ENCODE measurements at places on chromosomes 5 and 9.
A peak's percentile ranks its signal among the peaks of the same experiment; 100 is the strongest.

DNA sequence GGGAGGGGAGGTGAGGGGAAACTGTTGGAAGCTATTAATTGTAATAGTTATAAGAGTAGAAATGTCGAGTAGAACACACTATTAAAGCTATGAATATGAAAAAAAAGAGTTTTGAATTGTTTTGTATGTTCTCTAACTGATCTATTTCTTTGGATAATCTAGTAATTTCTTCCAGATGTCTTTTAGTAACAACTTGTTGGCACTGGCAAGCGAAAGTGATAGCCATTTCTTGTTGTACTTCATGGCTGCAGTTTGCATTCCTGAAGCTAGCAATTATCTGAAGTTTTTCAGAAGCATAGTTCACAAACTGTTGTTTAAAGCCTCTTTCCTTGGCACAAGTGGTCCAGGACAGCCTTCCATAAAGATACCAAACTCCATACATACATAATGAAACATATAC is 49.4 kb upstream of the SPATA31C2 start:
- no peak for DNase-seq

DNA sequence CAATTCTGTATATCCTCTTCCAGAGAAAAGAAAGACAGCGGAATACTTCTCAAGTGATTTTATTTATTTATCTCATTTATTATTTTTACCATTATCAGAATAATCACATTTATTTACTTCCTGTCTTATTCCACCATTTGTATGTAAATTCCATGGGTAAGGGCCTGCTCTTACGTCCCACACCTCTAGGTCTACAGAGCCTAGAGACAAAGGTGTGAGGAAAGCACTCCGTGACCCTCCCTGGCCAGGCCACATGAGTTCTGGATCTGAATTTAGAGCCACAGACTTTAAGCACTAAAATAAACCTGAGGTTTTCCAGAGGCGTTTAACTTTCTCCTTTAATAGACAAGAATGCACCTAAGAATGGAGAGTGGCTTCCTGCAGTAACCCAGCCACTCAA is 85.3 kb upstream of the CTSV start:
- no peak for DNase-seq

GRCh38 chr9:83554278-83554677 is 16.1 kb upstream of the FRMD3 start:
- no peak for DNase-seq

- no peak for DNase-seq
Observed at GRCh38 chr5:108940506-108940905, 192.8 kb downstream of the FER start.

- DNase-seq, result no peak
Observed at GRCh38 chr5:40480392-40480791, 199.3 kb upstream of the PTGER4 start.

DNA sequence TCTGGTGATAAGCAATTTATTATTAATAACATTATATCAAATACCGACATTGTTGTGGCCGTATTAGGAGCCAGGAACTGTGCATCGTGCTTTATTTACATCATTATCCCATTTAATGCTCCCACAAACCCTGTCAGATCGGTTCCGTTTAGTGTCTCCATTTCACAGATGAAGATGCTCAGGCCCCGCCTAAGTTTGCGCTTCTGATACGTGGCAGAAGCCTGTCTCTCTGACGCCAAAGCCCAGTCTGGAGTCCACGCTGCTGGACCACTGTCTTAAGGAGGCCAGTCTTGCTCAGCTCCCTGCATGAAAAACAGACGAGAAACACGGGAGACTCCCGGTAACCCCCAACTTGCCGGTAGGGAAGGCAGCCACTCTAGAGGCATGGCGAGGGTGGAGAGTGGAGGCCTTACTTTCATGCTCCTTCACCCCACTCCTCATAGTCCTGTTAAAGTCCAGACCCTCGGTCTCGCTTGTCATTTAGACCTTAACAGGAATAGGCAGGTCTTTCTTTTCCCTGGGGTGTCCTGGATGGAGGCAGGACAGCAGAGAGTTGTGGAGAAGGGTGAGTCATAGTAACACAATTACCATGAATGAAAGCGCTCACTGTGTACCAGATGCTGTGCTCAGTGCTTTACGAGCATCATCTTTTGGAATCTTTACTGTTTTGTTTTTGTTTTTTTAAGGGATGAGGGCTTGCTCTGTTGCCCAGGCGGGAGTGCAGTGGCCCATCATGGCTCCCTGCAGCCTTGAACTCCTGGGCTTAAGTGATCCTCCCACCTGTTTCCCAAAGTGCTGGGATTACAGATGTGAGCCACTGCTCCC is 872 bp downstream of the TXNDC15 start:
- no peak for DNase-seq

GRCh38 chr5:110735556-110735955 is 3.3 kb upstream of the SLC25A46 start:
- no peak for DNase-seq

DNA sequence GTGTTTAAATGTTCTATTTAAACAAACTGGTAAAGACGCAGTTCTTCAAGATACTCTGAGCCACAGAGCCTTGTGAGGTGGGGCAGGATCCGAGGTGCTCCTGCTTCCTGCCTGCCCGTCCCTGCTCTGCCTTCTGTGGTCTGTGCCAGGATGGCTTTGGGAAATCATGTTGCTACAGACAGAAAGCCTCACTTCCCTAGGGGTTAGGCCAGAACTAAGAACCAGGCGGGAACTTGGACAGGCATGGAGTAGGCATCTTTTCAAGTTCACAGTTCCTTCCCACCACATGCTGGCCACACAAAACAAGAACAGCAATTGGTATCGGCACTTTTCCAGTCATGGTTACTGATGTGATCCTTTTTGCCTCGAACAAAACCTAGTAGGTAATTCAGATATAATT is 67.7 kb upstream of the SPOCK1 start:
- no peak for DNase-seq

GRCh38 chr9:83424831-83425230 is 113.4 kb downstream of the FRMD3 start:
- DNase-seq, result peak; percentile 39

GRCh38 chr9:37144762-37145161 is 24.4 kb downstream of the ZCCHC7 start:
- DNase-seq, result no peak

DNA sequence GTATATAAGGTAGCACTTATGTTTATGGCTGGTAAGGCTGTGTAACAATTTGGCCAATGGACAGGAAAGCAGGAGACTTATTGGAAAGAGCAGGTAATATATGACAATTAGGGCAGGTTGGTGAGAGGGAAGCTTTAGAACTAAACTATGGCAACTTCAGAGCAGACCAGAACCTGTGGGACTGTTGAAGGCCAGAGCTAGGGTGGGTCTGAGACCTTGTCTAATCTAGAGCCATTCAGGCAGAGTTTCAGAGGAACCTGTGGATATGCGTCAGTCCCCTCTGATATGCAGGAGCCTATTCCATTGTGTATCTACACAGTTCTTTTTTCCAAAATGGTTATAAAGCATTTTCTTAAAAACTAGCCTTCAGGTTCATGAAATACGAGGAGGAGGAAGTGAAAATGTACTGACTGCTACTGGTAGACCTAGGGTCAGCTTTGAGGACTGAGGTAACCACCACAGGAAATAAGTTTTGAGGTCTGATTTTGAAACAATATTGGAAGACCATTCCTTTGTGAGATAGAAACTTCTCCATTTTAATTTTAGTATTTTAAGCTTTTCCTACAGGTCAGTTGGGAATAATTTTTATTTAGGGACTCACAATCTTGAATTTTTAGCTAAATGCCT is 37.6 kb downstream of the ELL2 start:
- no peak for DNase-seq

- peak; percentile 74 for DNase-seq
Observed at GRCh38 chr5:73902327-73903051, 276.5 kb downstream of the ARHGEF28 start.

DNA sequence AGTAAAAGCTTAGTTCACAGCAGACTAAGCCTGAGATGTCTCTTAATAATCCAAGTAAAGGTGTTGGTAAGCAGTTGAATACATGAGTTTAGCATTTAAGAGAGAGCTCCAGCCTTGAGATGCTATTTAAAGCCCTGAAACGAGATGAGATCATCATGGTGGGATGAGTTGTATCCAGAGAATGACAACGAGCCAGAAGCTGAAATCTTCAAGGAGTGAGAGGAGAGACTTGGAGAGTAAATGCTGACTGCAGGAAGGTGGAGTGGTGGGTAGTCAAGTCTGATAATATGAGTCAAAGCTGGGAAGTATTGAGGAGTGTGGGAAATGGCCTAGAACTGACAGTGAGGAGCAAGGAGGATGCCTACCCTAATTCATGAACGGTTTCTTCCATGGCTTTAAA is 53.7 kb downstream of the PLAC8L1 start:
- no peak for DNase-seq

DNA sequence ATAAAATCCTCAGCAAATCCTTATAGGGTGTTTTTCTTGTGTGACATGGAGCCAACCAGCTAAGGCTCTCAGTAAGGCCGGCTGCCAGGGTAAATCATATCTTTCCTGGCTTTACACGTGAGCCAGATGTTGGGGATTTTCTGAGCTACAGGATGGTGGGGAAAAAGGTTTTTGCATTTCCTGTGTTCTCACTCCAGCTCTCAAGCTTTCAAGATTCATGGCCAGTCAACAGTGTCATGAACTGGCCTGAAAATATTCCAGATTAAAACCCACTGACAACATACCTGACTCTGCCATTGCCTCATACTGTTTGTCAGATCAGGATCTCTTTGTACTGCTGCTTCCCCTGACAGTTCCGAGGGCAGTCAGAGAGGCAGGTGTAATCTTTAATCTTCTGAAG is 306.9 kb downstream of the GLIS3 start:
- DNase-seq, result no peak

DNA sequence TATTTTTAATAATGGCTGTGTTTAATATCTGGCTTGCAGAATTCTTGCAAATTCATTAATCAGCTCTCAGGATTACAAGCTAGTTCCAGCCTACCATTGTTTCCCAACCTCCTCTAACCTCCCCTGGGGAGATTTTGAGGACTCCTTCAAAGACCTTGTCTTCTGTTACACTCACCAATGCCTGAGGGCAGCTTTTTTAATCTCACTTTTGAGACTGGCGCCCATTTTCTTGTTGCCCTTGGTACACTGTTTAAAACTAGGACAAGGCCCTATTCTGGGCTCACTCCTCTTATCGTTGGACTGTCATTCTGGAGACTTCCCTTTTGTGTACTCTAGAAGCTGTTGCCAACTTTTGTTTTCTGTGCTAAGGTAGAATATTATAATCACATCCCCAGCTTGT is 13.6 kb upstream of the EQTN start:
- no peak for DNase-seq

DNA sequence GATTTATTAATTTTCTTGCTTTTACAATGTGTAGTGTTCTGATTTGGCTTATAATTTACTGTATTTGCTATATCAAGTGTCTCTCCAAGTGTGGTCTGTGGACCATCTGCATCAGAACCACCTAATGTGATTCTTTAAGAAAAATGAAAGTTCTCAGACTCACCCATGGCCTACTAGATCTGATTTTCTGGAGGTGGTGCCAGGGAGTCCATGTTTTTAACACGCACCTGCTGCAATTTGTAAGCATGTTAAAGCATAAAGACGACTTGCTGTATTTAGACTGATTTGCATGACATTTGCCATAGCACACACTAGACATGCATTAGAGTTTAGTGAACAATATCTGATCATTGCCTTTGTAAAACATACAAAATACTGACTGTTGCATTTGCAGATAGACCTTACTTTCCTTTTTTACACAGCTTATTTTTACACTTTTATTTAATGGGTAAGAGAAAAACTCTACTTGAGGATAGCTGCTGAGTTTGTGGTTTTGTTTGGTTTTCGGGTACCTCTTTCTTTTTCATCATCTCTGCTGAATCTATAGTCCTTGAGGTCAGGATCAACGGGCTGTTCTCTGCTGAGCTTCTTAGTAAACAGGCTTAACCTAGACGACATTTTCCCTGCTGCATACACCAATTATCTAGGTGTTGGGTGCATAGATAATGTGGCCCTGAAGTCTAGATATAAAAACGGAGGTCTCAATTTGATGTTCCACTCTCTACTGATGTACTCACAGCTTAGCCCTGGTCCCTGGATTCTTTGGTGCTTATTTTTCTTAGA is 138.0 kb upstream of the ZNF366 start:
- DNase-seq, result no peak

DNA sequence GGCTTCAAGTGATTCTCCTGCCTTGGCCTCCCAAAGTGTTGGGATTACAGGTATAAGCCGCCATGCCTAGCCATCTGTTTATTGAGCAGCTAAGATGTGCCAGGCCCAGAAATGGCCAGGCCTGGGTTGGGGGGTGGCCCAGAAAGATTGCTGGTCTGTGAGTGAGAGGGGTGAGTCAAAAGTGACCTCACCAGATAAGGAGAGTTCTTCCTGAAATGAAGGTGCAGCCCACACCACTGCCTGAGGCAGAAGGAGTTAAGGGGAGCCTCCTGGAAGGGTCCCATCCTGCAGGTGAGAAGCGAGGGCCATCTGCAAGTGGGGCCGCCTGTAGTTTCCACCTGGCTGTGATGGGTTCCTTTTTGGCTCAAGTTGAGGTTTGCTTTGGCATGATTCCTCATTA is 96.9 kb upstream of the KLF4 start:
- DNase-seq, result no peak

DNA sequence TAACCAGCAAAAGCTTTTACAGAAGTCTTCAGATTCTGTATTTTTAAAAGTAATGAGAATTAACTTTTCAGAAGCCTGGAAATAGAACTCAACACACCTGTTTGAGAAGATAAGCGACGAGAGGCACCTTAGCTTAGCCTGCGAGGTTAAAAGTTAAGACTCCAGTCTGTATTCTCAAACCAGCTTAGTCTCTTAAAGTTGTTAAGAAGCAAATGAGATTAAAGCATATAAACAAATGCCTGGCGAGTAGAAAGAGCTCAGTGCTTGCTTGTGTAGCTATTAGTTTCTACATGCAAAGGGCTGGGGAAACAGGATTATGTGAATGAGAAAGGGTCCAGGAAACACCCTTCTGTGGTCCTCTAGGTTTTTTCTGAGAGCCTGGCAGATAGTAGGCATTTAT is 51.7 kb downstream of the MTAP start:
- DNase-seq, result no peak

DNA sequence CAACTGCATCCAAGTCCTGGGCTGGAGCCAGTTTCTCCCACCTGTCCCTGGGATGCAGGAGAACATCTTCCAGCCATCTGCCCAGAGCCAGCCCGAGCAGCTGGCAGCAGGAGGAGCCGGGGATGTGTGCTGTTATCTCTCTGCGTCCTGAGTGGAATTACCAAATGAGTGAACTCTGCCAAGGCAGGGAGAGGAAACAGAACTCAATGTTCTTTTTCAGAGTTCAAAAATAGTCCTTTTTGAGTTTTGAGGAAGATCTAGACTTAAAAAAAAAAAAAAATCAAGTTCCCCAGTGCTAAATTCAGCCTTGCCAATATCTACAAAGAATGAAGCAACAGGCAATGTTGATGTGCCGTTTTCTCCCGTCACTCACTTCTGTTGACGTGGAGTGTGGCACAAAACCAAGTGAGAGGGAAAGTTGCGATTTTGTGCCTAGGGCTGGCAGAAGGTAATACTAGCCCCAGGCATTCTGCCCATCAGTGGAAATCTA is 56.2 kb downstream of the TMOD1 start:
- DNase-seq, result peak; percentile 76

- no peak for DNase-seq
Observed at GRCh38 chr5:156621719-156622118, 228.4 kb upstream of the PPP1R2B start.

GRCh38 chr5:102700916-102701315 is 54.2 kb upstream of the PAM start:
- DNase-seq, result no peak

- DNase-seq, result no peak
Observed at GRCh38 chr5:177524539-177524900, 7.8 kb upstream of the DDX41 start.

Data from NCI-H524 treated with DMSO at 0.1 percent for 48 hours (cell line).